ENCODE measurements at places on chromosomes 3 and 15. TPM values are rescaled to one million over a fixed set of nuclear protein-coding genes. Genes with fewer than 3 reads are reported as not detected.

THAP10 gene
- 1.1 TPM for polyA plus RNA-seq

P2RY13 gene
- 0.24 TPM for polyA plus RNA-seq

SLC9A9 gene
- polyA plus RNA-seq, result 11.9 TPM

CLRN1 gene
- not detected for polyA plus RNA-seq

CAMP gene
- 0.43 TPM for polyA plus RNA-seq

MYRIP gene
- 0.29 TPM for polyA plus RNA-seq

CPN2 gene
- polyA plus RNA-seq, result not detected

DNASE1L3 gene
- 39.3 TPM for polyA plus RNA-seq

CCR3 gene
- polyA plus RNA-seq, result not detected

USP50 gene
- not detected for polyA plus RNA-seq

IGSF10 gene
- 0.74 TPM for polyA plus RNA-seq

ARHGAP11A gene
- 4.6 TPM for polyA plus RNA-seq

SKOR1 gene
- 0.16 TPM for polyA plus RNA-seq

SLC22A13 gene
- polyA plus RNA-seq, result 0.14 TPM

GRK7 gene
- polyA plus RNA-seq, result not detected

CAMKV gene
- polyA plus RNA-seq, result 0.01 TPM

SLC2A2 gene
- not detected for polyA plus RNA-seq

VIPR1 gene
- polyA plus RNA-seq, result 3.6 TPM

C3orf20 gene
- not detected for polyA plus RNA-seq

IP6K1 gene
- 14.1 TPM for polyA plus RNA-seq

ATP13A4 gene
- 28.4 TPM for polyA plus RNA-seq

ARRDC4 gene
- 4.5 TPM for polyA plus RNA-seq

UNC13C gene
- under 0.01 TPM for polyA plus RNA-seq

SHC4 gene
- 0.08 TPM for polyA plus RNA-seq

ST8SIA2 gene
- polyA plus RNA-seq, result 0.02 TPM

SOX14 gene
- 0.10 TPM for polyA plus RNA-seq

ANKUB1 gene
- not detected for polyA plus RNA-seq

BSN gene
- 0.01 TPM for polyA plus RNA-seq

AHSG gene
- 0.06 TPM for polyA plus RNA-seq

FMN1 gene
- 1.0 TPM for polyA plus RNA-seq

EPHA3 gene
- polyA plus RNA-seq, result 0.18 TPM

CYP1A1 gene
- polyA plus RNA-seq, result 0.08 TPM

FAM3D gene
- polyA plus RNA-seq, result 316 TPM

FBXO40 gene
- polyA plus RNA-seq, result not detected

SNTN gene
- not detected for polyA plus RNA-seq

SYNM gene
- 40.8 TPM for polyA plus RNA-seq

LDHAL6B gene
- not detected for polyA plus RNA-seq

TMCO5A gene
- not detected for polyA plus RNA-seq

KCNH8 gene
- polyA plus RNA-seq, result 0.05 TPM

GABRA5 gene
- polyA plus RNA-seq, result 0.20 TPM

FETUB gene
- 5.0 TPM for polyA plus RNA-seq

PIF1 gene
- 9.2 TPM for polyA plus RNA-seq
